CD4-positive, alpha-beta T cell treated with Interleukin-17A for 1 hour (primary cell): ENCODE measurements at places on chromosomes 4 and X.
A peak's percentile ranks its signal among the peaks of the same experiment; 100 is the strongest.

DNA sequence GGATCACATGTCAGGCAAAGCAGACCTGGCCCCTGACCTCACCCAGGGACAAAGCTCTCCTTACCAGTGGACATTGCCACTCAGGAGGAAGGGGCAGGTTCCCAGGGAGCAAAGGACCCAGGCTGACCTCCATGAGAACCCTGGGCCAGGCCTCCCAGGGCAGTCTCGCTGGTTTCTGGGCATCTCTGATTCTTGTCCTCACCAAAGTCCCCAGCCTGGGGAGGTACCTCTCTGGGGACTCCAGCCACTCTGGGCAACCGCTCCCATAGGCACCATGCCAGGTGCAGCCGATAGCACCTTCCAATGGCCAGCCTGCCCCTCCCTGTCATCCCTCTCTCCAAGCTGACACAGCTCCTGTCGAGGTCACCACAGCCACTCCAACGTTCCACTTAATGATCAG lies 7.9 kb downstream of the EVC2 start:
- no peak for DNase-seq

- DNase-seq, result no peak
Observed at GRCh38 chr4:19944806-19945205, 306.9 kb upstream of the SLIT2 start.

GRCh38 chr4:161238033-161238432 lies 925.8 kb downstream of the FSTL5 start:
- no peak for DNase-seq

DNA sequence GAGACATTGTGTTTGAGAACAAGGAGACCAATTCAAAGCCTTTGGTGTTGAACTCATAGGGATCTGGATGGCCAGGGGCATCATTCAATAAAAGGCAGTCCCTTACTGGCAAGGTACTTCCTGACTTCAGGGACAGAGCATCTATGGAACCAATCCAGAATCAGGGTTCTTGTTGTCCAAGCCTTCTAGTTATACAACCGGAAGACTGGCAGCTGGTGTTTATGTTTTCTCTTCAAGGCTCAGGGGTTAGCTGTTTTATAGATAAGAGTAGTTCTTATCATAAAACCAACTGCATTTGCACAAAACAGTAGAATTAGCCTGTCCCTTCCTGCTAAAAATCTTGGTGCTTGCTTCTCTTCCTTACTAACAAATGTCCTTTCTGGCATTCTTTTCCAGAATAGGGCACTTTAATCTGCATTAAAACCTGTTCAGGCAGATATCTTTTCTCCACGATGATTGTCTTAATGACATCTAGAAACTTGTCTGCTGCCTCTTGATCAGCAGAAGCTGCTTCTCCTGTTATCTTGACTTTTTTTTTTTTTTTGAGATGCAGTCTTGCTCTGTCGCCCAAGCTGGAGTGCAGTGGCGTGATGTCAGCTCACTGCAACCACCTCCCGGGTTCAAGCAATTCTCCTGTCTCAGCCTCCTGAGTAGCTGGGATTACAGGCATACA lies 38.4 kb upstream of the ARHGEF6 start:
- DNase-seq, result no peak

DNA sequence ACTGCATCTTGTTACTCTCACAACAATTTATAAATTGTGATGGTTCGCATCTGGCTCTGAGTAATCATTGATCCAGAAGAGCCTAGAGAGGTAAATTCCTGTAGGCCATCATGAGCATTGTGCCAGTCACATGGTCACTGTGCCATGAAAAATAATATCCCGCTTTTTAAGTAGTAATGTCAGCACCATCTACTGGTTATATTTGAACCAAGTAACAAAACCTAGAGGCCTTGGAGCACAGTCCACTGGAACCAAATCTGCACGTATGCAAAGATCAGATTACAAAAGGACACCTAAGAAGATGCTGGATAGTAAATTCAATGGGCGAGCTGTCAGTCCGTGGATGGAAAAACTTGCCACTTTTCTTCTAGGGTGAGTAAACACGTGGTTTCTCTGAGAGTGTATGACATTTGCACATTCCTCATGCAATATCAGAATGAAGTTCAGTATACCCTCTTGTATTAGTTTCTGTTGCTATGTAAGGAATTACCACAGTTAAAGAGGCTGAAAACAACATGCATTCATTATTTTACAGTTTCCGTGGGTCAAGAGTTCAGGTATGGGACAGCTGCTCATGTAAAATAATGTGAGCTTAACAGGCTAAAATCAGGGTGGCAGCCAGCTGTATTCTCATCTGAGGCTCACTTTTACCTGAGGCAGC lies 26.8 kb downstream of the FAM114A1 start:
- DNase-seq, result no peak

- no peak for DNase-seq
Observed at GRCh38 chrX:110311437-110312230, 6.3 kb downstream of the AMMECR1 start.

- DNase-seq, result no peak
Observed at GRCh38 chrX:72694170-72694569, 19.9 kb downstream of the PHKA1 start.

GRCh38 chrX:1597345-1598020 lies 6.1 kb downstream of the AKAP17A start:
- DNase-seq, result no peak

- DNase-seq, result no peak
Observed at GRCh38 chrX:148417934-148418333, 82.5 kb upstream of the AFF2 start.

DNA sequence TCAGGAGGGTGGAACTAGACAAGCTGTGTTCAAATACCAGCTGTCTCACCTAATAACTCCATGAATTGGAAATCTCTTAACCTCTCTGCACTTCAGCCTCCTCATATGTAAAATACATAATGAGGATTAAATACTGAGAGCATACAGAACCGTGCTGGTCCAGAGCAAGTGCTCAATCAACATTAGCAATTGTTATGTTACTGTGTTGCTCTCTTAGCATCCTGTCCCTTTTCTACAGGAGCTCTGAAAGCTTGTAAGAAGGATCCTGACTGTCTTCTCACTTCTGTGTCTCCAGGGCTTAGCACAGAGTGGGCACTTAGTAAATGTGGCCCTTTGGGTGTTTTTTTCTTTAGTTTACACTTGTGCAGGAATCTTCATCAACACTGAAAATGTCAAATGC lies 1456.1 kb upstream of the IGFBP7 start:
- no peak for DNase-seq

DNA sequence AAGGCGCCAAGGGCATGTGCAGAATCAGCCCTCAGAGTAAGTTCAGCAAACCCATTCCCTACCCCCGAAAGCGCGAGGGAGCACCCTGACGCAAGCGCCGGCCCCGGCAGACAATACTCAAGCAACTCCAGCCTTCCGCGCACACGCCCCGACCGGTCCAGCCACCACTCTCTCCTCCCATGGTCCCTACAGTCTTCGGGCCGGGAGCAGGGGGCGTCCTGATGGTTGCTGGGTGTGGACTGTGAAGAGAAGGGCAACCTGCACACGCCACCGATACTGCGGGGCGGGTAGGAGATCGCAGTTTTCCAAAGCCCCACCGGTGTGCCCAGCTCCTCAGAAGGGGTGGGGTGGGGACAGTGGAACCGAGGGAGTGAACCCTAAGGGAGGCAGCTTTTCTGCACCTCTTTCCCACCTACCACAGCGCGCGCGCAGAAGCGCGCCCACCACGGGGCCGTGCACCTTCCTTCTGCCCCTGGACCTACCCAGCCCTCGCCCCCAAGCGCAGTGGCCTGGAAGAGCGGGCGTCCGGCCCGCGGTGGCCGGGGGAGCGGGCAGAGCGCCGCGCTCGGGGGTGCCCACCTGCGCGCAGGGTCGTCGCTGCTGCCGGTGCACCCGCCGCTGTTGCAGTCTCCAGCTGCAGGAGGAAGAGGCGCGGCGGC lies 650.2 kb upstream of the DIPK2B start:
- DNase-seq, result peak; percentile 13

GRCh38 chr4:73417973-73418372 lies 13.9 kb downstream of the ALB start:
- DNase-seq, result no peak

DNA sequence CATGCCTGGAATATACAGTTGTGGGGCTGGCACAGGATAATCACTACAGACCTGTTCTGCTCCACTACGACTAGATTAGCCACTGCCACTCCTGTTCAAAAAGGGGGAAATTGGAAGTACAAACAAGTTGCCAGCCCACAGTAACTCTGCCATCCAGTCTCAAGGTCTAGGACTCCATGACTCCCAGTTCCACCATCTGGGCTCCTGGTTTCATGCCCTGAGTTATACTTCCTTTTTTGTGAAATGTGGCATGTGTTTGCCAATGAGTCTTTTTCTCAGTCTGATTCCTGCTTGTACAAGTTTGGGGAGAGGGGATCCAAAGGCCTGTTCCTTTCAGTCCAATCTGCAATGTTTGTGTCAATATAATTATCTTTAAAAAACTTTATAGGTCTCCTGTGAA lies 1.0 kb upstream of the BLOC1S4 start:
- DNase-seq, result no peak

- peak; percentile 88 for DNase-seq
Observed at GRCh38 chrX:118495958-118496762, 545 bp downstream of the DOCK11 start.

DNA sequence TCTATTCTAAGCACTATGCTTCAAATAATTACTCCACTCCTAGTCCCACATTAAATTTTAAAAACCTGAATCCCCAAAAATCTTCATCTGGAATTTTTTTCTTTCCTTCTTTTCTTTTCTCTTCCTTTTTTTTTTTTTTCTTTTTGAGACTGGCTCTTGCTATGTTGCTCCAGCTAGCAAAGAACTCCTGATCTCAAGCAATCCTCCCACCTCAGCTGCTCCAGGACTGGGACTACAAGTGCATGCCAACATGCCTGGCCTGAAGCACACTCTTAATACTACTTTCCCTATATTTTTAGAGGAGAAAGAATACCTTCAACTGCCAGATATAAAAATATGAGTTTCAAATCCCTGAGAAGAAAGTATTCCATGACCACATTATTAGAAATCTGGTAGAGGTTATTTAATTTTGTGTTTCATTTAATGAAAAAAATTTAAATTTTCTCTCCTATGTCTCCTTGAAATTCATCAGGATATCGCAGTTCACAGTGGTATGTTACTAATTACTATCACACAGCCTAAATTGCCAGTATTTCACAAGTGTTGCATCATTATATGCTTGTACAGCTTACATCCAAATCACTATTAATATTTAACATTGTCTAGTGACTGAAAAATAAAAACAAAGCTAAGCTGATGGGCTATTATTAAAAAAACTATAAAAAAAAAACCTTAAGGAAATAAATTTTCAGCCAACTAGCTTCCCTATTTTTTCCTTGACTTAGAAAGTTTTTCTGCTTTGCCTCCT lies 227.8 kb downstream of the NAF1 start:
- no peak for DNase-seq

DNA sequence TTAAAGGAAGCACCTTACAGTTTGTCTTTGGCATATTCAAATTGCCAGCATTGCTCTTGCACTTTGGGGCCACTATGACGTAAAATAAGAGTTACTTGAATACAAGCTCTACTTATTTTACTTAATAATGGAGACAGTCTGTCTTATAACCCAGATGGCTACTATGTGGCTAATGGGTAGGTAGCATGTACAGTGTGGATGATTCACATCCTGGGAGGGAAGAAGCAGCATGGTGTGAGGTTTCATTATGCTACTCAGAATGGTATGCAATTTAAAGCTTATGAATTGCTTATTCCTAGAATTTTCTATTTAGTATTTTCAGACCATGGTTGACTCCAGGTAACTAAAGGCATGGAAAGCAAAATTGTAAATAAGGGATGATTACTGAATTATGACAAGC lies 761.8 kb upstream of the ATOH1 start:
- no peak for DNase-seq

GRCh38 chr4:176323511-176324160 lies 3.9 kb downstream of the SPCS3 start:
- no peak for DNase-seq

DNA sequence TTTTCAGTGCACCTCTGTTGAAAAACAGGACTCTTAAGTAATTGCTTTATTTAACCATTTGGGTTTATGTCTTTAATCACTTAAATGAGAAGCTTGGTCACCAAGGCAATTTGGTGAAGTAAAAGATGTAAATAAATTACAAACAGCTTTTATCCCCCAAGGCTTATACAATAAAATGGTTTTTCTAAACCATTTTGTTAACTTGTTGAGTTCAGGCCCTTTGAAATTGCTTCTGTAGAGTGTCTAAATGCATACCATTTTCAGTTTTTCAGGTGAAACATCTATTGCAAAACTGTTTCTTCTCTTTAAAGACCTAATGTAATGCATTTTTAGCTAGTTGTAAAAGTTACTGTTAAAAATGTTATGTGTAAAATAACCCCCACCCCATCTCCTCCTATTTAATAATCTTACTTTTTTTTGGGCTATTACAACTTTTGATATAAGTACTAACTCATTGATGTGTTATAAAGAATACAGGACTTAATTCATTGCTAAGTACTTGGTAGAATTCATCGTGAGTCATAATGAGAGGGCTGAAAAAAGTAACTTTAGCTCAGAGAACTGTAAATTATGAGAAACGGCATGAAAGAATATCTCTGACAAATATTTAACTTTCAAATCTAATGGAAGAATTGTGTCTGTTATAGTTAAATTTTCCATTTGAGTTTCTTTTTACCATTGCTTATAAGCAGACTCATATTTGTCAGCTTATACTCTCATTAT lies 4.5 kb downstream of the RAPGEF2 start:
- no peak for DNase-seq

DNA sequence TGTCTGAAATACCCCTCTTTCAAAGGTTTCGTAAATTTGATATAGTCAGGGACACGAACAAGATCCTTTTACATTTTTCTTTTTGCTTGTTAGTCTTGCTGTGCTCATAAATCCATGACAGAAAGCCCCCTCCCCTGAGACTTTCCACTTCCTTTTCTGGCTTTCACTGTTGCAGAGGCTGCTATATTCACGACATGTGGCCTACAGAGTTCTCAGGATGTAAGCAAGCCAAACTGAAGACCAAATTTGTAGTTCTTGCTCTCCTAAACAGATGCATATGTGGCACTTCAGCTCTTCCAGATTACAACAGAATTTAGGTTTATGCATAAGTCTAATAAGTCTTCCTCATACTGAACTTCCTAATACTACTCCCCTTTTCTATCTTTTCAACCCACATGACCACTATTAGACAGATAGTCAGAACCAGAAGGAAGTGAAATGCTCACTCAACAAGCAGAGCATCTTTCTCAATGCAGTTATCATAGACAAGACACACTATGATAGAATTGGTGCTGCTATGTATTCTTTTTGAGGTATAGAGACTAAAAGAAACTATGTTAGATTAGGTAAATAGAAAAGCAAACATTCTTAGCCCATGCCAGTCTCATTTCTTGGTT lies 15.0 kb downstream of the BTK start:
- DNase-seq, result no peak
